ENCODE measurements at places on chromosomes 16 and 17.

DNA sequence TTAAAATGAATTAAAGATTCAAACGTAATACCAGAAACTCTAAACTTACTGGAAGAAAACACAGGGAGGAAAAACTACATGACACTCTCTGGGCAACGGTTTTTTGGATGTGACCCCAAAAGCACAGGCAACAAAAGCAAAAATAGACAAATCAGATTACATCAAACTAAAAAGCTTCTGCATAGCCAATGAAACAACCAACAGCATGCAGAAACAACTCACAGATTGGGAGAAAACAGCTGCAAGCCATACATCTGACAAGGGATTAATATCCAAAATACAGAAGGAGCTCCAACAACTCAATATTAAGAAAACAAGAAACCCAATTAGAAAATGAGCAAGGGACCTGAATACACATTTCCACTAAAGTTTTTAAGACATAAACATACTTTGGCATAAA is 69.2 kb upstream of the ALOX12 start:
- DNase-seq = no peak

DNA sequence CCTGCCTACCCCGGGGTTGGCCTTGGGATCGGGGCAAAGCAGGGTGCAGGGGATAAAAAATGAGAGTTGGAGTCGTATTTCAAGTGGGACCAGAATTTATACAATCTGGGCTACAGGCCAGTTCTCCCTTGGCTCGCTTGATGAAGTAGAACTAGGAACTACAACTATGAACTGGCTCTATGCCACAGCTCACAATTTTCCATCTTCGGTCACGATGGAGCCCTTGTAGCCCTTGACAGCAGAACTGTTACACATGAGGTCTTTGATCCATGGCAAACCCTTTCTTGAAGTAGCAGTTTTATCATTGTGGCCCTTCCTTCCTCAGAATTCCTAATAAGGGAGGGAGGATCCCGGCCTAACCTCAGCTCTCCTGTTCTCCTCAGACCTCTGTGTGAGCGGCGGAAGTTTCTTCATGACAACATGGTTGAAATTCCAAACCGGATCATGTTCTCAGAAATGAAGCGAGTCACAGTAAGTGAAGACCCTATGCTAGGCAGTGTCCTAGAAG is 17.1 kb downstream of the LIG3 start:
- peak; percentile 80 for DNase-seq

DNA sequence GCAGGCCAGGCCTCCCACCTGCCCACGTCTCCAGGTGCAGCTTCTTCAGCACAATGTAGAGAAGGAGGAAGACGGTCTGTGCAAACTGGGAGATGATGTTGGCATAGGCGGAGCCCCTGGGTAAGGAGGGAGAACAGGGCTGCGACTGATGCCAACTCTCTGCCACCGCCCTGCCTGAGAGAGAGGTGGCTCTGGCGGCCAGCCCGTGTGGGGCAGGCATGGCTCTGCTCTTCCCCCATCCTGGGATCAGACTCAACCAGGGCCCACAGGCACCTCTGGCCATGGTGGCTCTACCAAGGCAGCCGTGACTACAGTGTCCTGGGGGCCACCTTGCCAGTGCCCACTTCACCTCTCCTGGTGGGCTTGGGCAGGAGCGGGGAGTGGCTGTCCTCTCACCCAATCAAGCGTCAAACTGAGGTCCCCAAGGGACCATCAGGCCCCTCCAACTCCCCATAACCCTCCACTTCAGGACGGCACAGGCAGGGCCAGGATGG is 8.6 kb downstream of the SLC47A2 start:
- DNase-seq = no peak

- peak; percentile 31 for DNase-seq
These were observed 92.0 kb upstream of the CHMP6 start for GRCh38 chr17:80899402-80900268.

DNA sequence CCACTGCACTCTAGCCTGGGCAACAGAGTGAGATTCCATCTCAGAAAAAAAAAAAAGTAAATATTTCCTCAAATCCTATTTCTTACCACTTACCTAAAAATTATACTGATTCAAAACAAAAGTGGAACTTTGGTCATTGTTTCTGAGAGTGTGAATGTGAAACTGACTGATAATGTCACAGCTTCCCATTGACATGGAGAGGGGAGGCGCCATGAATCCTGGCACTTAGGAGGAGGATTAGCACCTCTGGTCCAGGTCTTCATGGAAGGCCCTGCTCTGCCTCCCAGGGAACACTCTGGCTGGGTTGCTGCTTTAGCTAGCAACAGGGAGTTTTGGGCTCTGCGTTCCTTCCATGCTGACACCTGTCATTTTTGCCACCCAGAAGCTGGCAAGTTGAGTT is 154.3 kb upstream of the SALL1 start:
- DNase-seq = no peak

- DNase-seq = peak; percentile 77
These were observed 25.4 kb downstream of the RTN4RL1 start for GRCh38 chr17:1999557-2000251.

DNA sequence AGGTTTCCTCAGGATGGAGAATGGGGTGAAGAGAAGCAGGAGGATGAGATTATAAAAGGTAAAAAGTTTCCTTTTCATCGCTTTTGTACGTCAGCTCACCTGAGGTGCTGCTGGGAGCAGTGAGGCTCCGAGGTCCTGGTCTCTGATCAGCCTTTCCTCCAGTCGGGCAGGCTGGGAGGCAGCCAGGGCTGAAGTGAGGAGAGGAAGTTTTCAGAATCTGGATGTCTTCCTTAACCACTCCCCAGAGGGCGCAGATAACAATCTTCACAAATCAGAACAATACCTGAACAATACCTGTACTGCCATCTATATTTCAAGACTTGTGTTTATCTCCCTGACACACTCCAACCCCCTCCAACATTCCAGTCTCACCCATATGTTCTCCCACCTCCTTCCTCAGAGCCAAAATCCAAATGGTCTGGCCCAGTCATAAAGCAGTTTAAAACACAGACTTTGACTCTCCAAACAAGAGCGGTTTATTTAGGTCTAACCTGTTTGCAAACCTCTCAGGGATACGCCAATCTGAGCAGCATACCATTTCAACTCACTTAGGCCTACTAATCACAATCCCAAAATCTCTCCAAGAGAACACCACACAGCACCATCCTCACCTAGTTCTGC is 6.8 kb downstream of the ZNF18 start:
- no peak for DNase-seq

DNA sequence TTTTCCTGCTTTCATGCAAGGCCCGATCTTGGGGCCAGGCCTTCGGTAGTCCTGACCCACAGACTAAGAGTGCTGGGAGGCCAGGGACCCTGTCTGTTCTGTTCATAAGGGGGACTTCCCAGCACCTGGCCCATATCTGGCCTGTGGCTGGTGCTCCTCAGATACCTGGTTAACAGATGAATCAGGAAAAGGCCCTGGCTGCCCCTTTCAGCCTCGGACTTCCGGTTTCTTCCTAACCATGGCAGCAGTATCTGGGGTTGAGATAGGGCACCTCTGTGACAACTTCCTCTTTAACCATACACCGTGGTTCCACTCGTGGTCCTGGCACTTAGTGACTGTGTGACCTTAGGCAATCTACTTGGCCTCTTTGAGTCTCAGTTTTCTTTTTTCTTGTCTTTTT is 18.4 kb downstream of the PLCG2 start:
- no peak for DNase-seq
